Activated T-cell treated with anti-CD3 and anti-CD28 coated beads, Interleukin-2, amount 50 U/mL, for 72 hours (primary cell): ENCODE measurements at places on chromosomes 6 and 20. TPM values are rescaled to one million over a fixed set of nuclear protein-coding genes. Genes with fewer than 3 reads are reported as not detected.

GRCh38 chr20:44097521-44098255, 89.3 kb downstream of the JPH2 start:
- H3K36me3 ChIP-seq, result no peaks in the 10 kb centered on the region
- DNase-seq, result no peak
- no peak overlapping the region for H3K27ac ChIP-seq
- H3K4me3 ChIP-seq, result no peak overlapping the region
- peaks cover 3% of the 10 kb centered on the region for H3K4me1 ChIP-seq

DNA sequence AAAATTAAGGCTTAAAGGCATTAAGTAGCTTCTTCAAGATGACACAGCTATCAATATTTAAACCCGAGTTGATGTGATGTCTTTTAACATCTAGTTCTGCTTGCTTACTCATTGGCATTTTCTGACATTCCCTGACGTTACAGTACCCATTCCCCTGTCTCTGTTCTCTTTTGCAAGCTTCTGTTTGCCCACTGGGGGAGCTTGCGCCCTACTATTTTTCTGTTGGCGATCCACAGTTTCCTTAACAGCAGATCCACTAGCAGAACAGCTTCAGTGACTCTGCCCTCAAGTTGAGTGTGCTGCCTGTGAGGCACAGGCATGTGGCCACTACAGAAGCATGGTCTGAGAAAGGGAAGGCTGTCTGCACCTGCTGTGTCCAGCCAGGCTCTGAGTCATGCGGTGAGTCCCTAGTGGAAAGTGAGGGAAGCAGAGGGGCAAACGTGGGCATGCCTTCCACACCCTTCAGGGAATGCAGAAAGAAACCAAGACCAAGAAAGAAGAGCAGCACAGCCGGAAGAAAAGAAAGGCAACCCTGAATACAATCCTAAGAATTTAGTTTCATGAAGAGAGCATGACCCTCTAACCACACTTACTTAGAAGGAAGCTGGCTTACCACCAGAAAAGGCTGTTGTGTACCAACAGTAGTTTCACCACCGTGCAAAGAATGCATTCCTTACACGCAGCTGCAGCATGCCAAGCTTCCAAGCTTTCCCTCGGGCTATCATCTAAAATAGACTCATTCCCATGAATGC, 97.7 kb upstream of the VGLL2 start:
- H3K4me1 ChIP-seq, result no peaks in the 10 kb centered on the region
- H3K4me3 ChIP-seq, result no peak overlapping the region
- H3K27me3 ChIP-seq, result no peaks in the 10 kb centered on the region
- no peak overlapping the region for H3K27ac ChIP-seq
- H3K36me3 ChIP-seq, result no peaks in the 10 kb centered on the region

DNA sequence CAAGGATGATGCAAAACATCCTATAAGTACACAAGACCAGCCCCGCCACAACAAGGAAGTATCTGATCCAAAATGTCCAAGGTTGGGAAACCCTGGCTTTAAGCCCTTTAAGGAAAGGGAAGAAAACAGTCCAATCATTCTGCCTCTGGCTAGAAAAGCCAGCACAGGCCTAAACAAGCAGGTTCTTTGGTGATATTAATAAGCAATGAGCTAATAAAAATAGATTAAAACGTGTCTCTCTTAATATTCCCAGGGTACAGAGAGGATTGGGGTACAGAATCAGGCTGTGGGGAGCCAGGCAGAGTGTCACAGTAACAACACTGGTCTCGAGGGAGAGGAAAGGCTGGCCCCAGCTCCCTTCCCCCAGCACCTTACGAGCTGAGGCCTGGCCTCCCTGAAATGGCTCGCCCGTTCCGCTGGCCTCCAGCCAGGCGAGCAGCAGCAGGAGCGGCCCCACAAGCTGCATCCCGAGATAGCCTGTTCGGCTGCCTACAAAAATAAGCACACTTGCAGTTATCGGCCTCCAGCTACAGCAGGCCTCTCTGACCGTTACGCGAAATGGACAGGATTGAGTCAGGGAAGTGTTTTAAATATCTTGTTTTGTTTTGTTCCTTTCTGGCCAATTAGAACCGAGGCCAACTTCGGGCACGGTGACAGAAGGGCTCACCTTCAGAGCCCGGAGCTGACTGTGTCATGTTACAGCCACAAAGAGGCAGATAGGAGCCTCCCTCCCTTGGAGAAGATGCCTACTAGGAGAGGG, 4.0 kb upstream of the ZMYND8 start:
- no peak for DNase-seq
- H3K36me3 ChIP-seq, result peaks cover 1% of the 10 kb centered on the region
- H3K27ac ChIP-seq, result no peak overlapping the region
- no peaks in the 10 kb centered on the region for H3K27me3 ChIP-seq

DNA sequence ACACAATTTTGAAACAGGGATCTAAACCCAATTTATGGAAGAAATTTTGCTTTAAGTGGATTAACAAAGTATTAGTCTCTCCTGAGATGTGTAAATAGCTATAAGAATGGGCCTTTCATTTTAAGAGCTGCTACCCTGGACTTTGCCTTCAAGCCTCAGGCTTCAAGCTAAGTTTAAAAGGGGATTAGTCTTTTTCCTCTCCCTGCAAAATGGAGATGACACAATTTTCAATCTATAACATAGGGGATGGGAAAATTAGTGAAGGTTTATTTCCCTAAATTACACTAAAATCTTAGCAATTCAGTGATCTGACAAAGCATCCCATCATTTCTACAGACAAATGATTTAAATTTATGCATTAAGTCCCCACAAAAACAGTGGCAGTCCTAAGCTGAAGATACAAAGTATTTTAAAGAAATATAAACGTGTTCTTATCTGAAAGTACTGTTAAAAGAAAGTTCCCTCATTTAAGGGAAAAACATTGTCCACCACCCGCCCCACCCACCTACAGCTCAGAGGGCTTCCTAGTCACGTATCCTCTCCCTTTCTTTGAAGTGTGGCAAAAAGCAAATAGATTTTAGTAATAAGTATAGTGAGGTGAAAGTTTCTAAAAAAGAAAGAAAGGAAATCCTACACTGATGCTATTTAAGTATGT, 14.5 kb downstream of the ARHGAP18 start:
- H3K36me3 ChIP-seq, result no peaks in the 10 kb centered on the region
- DNase-seq, result peak; percentile 14
- H3K27ac ChIP-seq, result peak overlapping the region; percentile 57

- peaks cover 3% of the 10 kb centered on the region for H3K36me3 ChIP-seq
- H3K4me1 ChIP-seq, result peaks cover 8% of the 10 kb centered on the region
- peaks cover 54% of the 10 kb centered on the region for H3K27me3 ChIP-seq
- peak; percentile 11 for DNase-seq
Measured at GRCh38 chr6:116764961-116765841, at the start of gene FAM162B. FAM162B (minus strand) TSS chr6:116765719; CDS start chr6:116765576, 143 bp downstream.

GRCh38 chr20:39010496-39010895, 48.4 kb downstream of the DHX35 start:
- no peak for DNase-seq
- no peaks in the 10 kb centered on the region for H3K27me3 ChIP-seq
- H3K27ac ChIP-seq, result no peak overlapping the region
- H3K36me3 ChIP-seq, result peaks cover 28% of the 10 kb centered on the region

The C6orf132 gene
- 0.26 TPM for total RNA-seq

The PLEKHG1 gene
- total RNA-seq, result 25.0 TPM

DNA sequence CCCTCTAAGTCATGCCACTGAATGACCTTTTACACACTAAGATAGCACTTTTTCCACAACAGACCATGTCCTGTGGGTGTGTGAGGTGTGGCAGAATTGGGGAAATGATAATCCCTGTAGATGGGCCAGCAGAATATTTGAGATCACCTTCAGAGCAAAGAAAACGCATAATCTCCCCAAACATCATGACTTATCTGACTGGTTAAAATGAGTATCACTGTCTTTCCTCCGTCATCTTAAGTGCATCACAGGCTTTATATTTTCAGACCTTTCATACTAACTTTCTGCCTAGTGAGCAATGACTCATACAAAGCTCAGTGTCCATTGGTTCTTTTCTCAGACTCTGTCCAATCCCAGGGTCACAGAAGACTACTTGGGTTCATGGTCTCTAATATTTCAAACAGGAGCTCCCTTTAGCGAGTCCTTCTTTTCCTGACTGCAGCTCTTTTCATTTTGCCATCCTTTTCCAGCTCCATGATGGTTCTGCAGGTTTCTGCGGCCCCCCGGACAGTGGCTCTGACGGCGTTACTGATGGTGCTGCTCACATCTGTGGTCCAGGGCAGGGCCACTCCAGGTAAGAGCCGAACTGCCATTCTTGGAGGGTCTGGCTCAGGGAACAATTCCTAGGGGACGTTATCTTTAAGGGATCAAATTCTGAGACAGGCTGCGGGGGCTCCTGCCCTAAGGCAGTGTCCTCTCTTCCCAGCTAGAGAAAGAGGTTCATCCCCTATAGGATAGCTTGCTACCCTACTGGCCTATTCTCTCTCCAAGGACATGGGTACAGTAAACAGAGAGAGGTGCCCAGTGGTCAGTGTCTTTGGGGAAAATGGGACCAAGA, at the start of gene HLA-DPB1:
Gene HLA-DPB1 (plus strand): TSS at position 423 of the 838 bp plus-strand sequence. CDS start 52 bp downstream, at position 475.
- H3K4me3 ChIP-seq, result peak within 1 kb of the TSS; percentile 80
- H3K27ac ChIP-seq, result peak within 1 kb of the TSS; percentile 4
- DNase-seq, result peak; percentile 17
- no peaks in the 10 kb centered on the region for H3K36me3 ChIP-seq
- H3K4me1 ChIP-seq, result peaks cover 37% of the 10 kb centered on the region
- H3K27me3 ChIP-seq, result peaks cover 7% of the 10 kb centered on the region

The ARMC2 gene
- total RNA-seq, result 2.2 TPM

- H3K36me3 ChIP-seq, result peaks cover 2% of the 10 kb centered on the region
- peaks cover 44% of the 10 kb centered on the region for H3K4me1 ChIP-seq
- no peaks in the 10 kb centered on the region for H3K27me3 ChIP-seq
- no peak for DNase-seq
- H3K27ac ChIP-seq, result peak overlapping the region; percentile 71
Measured at GRCh38 chr6:45609141-45609638, 231.5 kb upstream of the SUPT3H start.

DNA sequence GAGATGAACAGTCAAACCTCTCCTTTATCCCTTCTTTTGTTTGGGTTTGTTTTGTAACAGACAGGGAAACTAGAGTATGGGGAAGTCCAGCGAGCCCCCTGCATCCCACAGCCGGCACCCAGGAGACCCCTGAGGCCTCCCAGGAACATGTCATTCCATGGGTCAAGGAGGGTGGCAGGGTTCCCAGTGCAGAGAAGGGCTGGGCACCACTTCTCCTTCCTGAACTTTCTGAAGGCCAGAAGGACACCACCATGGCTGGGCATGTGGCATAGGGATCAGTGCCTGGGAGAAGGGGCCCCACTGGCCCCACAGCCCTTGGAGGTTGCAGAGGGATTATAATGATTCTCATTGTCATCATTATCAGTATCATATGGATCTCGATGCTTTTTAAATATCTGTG, 13.9 kb upstream of the CST7 start:
- no peak overlapping the region for H3K27ac ChIP-seq
- no peaks in the 10 kb centered on the region for H3K27me3 ChIP-seq
- peaks cover 31% of the 10 kb centered on the region for H3K4me1 ChIP-seq
- no peak for DNase-seq
- no peak overlapping the region for H3K4me3 ChIP-seq
- peaks cover 2% of the 10 kb centered on the region for H3K36me3 ChIP-seq

GRCh38 chr20:39993742-39994141, 695.3 kb downstream of the MAFB start:
- H3K27ac ChIP-seq, result no peak overlapping the region
- H3K4me3 ChIP-seq, result no peak overlapping the region
- no peaks in the 10 kb centered on the region for H3K27me3 ChIP-seq
- no peaks in the 10 kb centered on the region for H3K4me1 ChIP-seq
- DNase-seq, result no peak

DNA sequence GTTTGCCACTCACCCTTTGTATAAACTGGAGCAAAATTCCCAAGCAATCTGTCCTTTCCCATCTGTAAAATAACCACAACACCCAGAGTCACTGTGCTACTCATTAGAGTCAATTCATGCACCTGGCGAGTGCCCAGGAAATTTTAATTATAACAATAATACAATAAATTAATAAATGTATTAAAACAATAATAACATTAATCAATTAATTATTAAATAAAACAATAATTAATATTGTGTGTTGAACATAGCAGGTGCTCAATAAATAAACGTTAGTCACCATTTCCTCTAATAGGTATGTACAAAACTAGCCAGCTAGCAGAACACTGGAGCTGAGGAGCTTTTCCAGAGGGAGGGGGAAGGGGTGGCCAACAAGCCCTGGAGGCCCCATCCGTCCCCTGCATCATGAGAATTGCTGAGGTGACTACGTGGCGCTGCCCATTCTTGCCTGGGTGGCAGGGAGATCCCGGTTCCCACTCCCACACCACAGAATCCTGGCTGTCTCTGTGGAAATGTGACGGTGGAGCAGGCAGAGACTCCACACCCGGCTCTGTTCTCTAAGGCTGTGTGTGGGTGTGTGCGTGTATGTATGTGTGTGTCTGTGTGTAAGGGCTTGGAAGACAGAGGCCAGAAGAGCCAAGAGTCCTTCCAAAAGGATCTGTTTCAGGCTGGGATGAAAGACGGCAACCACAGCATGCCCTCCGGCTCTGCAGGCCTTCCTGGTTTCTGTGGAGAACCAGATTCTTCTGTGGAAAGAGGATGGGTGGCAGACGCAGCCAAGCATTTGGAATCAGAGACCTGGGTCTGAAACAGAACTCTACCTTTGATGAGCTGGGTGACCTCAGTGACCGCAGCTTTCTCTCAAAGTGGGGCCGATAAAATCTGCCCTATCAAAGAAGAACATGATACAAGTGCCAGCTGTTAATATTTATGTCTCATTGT, 18.8 kb upstream of the EZR start:
- peaks cover 2% of the 10 kb centered on the region for H3K36me3 ChIP-seq
- no peak for DNase-seq

The HCK gene
- total RNA-seq, result 0.50 TPM

- H3K4me1 ChIP-seq, result no peaks in the 10 kb centered on the region
- no peak overlapping the region for H3K4me3 ChIP-seq
- no peaks in the 10 kb centered on the region for H3K27me3 ChIP-seq
- no peak for DNase-seq
Measured at GRCh38 chr20:50642288-50642803, 49.0 kb downstream of the RIPOR3 start.

The SRMS gene
- total RNA-seq, result not detected

DNA sequence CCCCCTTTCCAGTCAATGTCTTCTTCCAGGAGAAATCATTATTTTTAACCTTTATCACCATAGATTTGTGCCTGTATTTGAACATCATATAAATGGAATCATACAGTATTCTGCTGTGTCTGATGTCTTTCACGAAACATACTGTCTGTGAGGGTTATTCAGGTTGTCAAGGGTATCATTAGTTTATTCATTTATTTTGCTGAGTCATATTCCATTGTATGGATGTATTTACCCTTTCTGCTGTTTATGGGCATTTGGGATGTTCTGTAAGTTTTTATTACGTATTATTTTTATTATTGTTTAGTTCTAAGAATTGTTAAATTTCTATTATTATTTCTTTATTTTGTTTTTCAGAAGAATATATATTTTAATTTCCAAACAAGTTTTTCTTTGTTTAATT, 22.0 kb downstream of the DNPH1 start:
- no peaks in the 10 kb centered on the region for H3K27me3 ChIP-seq
- H3K4me1 ChIP-seq, result no peaks in the 10 kb centered on the region
- H3K4me3 ChIP-seq, result no peak overlapping the region
- DNase-seq, result no peak

GRCh38 chr6:117352466-117353081, 73.2 kb downstream of the ROS1 start:
- DNase-seq, result no peak
- no peak overlapping the region for H3K4me3 ChIP-seq
- H3K4me1 ChIP-seq, result no peaks in the 10 kb centered on the region
